Thoracic aorta (tissue), 2 donors: ENCODE measurements at places on chromosomes 11 and 22. TPM values are rescaled to one million over a fixed set of nuclear protein-coding genes. Genes with fewer than 3 reads are reported as not detected.

FGF19 gene
- total RNA-seq, result not detected

SNX32 gene
- total RNA-seq, result 0.81 TPM

SLC5A1 gene
- not detected for total RNA-seq

GRAMD1B gene
- total RNA-seq, result 2.1 TPM

SLC16A8 gene
- 1.2 TPM for total RNA-seq
